CD4-positive, alpha-beta T cell treated with Interleukin-15 for 4 hours (primary cell): ENCODE measurements at places on chromosomes 4 and X.
A peak's percentile ranks its signal among the peaks of the same experiment; 100 is the strongest.

DNA sequence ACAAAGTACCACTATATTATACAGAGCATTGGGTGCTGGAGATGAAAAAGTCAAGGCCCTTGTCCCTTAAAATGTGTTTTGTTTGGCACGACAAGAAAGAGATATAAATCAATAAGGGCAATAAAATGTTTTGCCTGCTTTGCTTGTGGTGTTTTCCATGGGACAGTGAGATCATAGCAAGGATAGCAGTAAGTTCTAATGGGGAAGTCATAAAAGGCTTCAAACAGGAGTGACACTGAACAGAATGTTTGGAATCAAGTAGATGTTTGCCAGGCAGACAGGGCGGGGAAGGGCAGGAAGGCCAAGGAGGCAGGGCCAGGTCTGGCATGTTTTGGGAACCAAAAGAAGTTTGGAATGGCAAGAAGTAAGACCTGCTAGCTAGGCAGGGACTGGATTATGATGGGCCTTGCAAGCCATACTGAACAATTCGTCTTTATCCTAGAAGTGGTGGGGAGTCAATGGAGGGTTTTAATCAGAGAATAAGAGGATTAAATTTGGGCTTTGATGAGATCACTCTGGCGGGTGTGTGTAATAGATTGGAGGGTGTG, 16.4 kb downstream of the FGF2 start:
- no peak for DNase-seq

DNA sequence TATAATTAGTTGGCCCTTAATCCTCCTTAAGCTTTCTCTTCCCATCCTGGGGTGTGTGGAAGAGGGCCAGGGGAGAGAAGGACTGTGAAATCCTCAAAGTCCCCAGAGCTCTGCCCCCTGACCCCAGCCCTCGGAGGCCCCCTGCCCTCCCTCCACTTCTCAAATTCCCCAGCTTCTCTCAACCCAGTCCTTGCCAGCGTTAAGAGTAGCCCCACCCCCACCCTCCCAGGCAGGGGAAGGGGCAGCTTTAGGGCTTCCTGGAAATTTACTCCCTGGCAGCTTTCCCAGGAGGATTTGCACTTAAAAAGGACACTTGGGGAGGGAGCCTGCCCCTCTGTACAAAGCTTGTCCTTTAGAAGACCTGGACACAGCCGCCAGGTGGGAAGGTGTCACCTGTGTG, 11.8 kb upstream of the CD40LG start:
- DNase-seq = no peak

GRCh38 chr4:15996773-15997172, 33.8 kb upstream of the FGFBP2 start:
- DNase-seq = no peak

DNA sequence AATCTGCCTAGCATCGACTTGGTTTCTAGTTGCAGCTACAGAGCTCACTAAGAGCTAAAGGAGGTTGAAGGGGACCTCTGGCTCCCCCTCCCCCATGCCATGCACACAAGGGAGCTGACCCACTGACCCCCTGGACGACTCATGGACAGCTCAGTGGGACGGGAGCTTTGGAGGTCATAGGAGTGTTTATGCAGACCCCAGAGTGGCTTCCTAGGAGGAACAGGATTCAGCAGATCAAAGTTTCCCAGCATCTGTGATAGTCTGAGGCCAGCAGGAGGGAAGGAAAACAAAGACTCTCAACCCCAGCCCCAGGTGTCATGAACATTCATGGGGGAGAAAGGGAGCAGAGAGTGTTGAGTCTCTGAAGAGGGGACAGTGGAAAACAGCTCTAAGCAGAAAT, 104.4 kb downstream of the ARSF start:
- no peak for DNase-seq

DNA sequence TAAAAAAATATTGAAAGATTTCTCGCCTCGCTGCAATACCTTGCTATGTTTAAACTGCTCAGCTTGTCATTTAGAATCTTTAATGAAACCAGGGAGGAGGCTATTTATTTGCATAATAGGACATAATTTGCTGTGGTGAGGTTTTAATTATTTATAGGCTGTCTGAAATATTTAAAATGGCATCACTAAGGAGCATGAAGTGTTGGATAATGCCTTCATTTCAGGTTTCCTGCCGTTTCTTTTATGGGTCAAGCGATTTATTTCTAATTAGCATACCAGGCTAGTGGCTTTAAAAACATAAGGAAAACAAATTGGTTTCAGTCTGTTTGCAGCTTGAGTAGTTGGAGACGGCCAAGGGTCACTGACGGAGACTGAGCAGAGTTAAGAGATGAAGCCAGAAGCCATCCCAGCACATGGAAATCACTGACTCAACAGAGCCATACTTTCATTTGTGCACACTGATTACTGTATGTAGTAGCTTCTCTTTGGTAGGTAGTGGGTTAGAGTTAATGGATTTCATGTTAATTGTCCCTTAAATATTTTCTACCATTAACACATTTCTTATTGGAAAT, 1962.4 kb upstream of the TENM3 start:
- no peak for DNase-seq

DNA sequence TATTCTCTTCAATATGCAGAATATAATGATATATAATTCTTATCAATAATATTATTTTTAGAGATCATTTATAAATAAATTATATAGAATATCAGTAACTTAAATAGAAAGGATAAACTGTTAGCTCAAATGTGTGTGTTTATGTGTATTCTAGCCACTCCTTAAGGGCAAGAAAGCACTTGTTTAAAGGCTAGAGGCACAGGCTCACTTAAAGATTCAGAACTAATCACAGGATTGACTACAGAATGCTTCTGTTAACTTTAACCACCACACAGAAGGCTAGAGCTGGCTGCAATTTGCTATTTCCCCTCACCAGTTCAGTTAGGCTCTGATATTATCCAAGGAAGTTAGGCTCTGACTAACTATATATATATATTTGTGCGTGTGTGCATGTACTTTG, 69.6 kb downstream of the TBCK start:
- no peak for DNase-seq

GRCh38 chrX:118718737-118719136, 8.7 kb upstream of the IL13RA1 start:
- no peak for DNase-seq

GRCh38 chrX:124203311-124203710, 129.1 kb upstream of the TEX13D start:
- no peak for DNase-seq

GRCh38 chrX:100687546-100687945, 43.5 kb downstream of the SRPX2 start:
- no peak for DNase-seq

- no peak for DNase-seq
Observed at GRCh38 chr4:95547715-95548471, 880 bp downstream of the UNC5C start.

DNA sequence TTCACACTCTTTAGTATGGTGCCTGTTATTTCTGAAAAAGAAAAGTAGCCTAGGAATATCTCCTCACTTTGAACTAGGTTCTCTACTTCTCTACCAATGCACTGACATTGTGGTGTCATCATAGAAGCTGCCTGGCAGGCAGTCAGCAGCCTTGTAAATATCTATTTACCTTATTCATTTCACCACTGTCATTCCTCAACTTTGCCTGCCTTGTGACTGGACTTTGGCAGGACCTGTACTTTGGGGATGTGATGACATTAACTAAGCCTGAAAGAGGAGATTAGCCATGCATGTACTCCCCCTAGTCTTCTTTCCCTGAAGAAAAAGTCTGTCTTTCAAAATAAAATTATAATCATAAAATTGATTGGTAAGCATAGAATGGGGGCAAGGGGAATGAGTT, 207.2 kb downstream of the ARAP2 start:
- DNase-seq = no peak

DNA sequence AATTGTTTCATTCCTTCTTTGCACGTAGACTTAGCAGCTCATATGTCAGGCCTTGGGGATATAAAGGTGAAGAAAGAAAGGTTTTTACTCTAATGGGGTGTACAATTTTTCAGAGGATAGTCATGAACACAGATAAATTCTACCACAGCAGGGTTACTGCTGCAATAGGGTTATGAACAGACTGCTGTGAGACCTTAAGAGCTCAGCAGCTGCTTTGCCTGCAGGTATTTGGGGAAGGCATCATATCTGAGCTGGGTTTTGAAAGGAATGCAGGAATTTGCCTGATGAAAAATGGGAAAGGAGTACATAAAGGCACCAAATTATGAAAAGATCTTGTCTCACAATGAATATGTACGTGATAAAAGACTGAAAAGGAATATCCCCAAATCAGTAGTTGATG, 128.9 kb downstream of the CEP135 start:
- DNase-seq = no peak

DNA sequence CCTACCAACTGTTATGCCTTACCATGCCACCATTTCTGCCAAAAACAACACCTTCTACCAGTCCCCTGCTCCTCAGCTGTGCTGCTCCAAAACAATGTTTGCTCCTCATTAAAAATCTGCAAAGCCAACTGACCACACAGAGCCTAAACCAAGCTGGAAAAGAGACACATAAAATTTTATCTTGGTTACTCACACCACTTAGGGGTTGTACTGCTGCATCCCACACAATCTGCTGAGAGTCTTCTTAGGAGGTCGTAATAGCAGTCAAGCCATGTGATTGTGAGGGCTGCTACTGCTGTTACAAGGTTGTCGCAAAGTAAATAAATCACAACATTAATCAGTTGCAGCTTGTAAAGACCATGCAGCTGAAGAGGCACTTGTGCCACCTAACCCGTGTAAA, 607.4 kb upstream of the FAM241A start:
- DNase-seq = no peak

DNA sequence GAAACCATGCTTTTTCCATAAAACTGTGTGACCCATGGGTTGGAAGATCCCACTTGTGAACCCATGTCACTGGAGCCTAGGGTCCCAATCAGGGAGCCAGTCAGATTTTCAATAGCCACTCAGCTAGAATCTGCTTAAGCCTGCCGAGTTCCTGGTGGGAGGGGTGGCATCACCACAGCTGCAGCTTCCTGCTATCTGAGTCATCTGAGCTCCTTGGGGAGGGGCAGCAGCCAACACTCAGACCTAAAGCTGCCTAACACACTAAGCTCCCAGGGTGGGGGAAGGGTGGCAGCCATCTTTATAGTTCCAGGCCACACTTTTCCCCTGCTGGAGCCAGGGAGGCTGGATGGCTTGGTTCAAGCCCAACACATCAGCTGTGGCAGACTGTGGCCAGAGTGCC, 350.1 kb downstream of the C4orf33 start:
- no peak for DNase-seq

DNA sequence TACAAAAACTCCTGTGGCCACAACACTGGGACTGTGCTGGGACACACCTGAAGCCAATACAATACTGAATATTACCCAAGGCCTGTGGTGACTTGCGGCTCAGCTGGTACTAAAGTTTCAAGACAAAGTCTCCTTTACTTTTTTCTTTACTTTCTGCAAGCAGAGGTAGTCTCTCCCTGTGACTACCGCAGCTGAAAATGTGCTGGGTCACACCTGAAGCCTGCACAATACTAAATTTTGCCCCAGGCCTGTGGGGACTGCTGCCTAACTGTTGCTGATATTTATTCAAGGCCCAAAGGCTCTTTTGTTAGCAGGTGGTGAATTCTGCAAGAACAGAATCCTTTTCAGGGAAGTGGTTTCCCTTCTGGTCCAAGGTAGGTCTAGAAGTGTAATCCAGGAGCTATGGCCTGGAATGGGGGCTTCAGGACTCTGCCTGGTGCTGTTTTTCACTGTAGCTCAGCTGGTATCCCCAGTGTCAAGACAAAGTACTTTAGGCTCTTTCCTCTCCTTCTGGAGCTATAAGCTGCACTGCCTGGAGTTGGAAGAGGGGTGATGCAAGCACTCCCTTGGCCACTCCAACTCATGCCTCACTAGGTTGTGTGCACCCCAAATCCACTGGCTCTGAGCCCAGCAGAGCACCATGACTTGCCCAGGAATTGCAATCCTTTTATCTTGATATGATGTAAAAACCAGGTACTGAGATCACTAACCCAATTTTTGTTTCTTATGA, 489.4 kb downstream of the TECRL start:
- no peak for DNase-seq

- no peak for DNase-seq
Observed at GRCh38 chr4:159341522-159341921, 238.6 kb downstream of the RAPGEF2 start.

DNA sequence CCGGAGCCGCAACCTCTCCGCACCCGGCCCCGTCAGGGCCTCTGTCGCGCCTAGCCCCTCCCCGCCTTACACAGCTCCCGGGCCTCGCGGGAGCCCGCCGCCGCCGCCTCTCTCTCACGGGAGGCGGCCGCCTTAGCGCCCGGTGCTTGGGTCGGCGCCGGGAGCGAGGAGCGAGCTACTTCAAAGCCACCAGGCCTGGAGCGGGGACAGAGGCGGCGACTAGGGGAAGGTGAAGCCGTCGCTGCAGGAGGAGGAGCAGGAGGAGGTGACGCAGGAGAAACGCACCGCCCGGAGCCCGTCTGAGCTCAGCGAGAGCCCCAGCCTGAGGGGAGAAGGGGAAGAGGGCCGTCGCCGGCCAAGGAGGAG, 250 bp downstream of the USP9X start:
- DNase-seq = peak; percentile 51
